ENCODE measurements at places on chromosomes 12 and 14.

DNA sequence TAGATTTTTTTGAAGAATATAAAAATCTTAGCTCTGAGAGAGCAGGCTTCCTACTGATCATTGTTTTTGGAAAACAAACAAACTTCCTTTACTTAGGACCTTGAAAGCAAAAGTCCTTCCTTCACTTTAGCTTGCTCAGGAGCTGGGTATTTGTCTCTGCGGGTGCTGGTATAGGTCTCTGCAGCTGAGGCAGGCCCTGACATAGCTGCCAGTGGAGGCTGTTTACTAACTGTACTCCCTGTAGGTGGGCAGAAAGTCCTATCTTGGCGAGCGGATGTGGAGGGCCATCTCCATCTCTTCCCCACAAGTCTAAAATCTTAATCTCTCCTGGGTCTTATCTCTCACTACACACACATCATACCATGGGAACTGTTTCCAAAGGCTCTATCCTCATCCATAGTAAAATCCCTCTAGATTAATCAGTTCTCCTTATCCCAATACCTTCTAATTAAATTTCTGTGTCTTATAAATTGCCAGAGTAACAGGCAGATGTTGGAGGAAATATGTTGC is 4.1 kb upstream of the MIA2 start:
- DNase-seq: no peak

GRCh38 chr12:121443193-121443870 is 43.4 kb downstream of the RNF34 start:
- peak; percentile 50 for DNase-seq

GRCh38 chr12:132461526-132461925 is 28.4 kb upstream of the FBRSL1 start:
- no peak for DNase-seq

- DNase-seq: no peak
Observed at GRCh38 chr14:61644834-61645233, 50.5 kb upstream of the HIF1A start.

GRCh38 chr12:124578445-124578844 is 11.0 kb upstream of the NCOR2 start:
- no peak for DNase-seq

DNA sequence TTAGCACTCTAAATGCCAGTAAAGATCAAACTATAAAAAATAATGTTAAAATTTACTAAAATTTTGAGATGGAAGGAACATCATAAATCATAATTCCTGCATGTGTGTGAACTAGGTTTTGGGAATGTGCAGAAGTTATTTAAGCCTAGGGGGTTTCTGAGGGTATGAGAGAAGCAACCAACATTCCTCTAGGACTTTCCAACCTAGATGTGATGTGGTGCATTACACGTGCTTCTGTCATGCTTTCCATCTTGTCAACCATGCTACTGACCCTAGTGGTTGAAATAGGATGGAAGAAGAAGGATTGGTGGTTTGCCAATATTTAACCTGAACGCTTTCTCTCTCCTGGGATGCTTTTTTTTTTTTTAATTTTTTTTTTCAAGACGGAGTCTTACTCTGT is 209.3 kb downstream of the AEBP2 start:
- no peak for DNase-seq

DNA sequence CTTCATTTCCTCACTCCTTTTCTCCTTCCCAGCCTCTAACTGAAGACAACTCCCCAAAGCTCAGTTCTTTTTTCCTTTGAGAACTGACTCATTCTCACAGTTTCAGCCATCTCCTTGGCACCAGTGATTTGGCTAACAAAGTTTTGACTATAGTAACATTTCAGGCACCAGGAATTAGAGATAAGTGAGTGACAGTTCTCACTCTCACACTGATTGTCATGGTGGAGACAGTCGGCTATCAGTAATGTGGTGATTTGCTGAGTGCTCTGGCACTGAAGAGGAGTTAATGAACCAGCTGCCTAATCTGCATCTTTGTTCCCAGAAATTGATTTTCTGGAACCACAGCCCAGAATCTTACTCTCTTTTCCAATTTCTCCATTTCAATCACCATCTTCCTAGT is 29.5 kb downstream of the HELB start:
- DNase-seq: no peak

- DNase-seq: no peak
Observed at GRCh38 chr12:108320507-108321293, 18.4 kb downstream of the CMKLR1 start.

GRCh38 chr12:111409780-111410430 is 4.2 kb downstream of the SH2B3 start:
- DNase-seq: no peak

DNA sequence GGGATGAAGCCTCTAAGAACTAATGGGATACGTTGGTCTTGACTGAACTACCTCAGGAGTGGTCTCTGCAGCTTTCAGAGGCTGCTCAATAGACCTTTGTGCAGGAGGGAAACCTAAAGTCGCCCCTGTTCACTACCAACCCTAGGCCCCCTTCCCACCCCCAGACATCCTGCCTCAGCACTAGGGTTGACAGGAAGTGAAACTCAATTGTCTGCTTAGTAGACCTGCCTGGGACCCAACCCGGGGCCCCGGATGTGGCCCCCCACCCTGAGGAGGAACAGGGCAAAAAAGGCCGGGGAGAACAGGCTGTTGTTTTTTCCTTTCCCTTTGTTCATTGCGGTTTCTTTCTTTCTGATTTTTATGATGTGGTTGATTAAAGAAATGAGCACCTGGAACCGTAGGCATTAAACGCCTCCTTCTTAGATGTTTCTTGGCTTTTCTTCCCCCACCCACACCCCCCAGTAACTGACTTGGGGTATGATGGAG is 1.6 kb upstream of the DGKA start:
- no peak for DNase-seq

DNA sequence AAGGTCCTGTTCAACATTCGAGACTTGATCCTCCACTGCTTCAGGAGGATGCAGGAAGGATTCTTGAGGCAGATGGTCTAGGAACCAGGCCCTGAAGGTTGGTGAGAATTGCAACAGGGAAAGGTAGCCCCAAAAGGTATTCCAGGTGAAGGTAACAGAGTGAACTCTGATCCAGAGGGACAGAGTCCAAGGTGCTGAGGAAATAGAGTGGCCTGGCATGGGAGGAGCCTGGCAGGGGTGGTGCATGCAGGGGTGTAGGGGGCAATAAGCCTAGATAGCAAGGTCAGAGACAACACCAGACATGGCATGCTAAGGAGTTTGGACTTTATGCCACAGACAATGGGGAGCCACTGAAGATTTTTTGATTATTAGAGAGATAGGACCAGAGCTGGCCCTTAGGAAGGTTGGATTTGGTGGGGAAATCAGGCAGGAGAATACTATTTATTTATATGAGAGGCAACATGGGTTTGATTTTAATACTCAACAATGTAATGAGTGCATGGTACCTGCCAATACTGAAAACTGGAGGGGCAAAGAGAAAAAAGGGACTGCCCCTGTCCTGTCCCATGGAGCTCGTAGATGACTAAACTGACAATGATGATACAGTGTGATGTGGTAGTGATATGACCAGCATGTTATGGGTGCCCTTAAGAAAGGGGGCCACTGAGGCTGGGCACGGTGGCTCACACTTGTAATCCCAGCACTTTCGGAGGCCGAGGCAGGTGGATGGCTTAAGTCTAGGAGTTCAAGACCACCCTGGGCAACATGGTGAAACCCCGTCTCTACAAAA is 50.5 kb upstream of the TMED10 start:
- no peak for DNase-seq

GRCh38 chr14:61491224-61491623 is 169.8 kb downstream of the PRKCH start:
- no peak for DNase-seq

DNA sequence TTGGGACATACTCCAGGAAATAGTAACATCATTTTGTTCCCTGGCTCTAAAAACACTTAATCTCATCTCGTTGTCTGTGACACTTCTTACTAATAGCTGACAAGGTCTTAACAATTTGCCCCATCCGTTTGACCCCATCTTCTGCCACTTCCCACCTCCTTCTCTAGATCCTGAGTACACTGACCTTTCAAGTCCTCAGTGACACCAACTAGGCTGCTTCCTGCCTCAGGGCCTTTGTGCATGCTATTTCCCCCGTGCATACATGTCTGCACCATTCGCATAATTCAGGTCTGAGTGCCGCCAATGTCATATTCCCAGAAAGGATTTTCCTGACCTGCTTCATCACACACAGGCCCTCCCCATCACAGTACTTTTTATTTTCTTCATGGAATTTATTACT is 70.6 kb upstream of the CCND2 start:
- no peak for DNase-seq

DNA sequence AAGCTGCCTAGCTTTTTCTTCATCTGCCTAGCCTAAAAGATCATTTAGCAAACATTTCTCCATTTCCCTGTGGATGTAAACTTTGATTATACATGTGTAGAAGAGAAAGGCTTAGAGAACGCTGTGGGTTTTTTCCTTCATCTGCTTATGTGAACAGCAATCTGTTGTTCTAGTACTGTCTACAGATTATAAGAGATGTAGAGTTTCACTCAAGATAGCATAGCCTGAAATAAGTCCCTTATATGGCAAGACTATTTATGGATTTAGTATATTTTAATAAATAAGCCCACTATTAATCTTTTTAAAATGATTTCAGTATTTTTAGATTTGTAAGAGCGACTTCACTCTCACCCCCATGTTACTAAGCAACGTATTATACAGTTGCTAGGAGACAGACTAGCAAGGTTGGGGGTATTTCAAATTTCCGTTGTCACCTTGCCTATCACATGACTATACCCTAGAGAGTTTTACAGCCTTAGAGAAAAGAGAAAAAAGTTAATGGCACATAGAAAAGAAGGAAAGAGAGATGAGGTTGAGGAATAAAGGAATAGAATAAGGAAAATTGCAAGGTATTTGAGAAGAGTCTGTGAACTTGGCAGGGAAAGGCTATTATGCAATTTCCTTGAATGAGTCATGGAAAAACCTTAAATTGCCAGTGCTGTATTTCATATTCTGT is 12.2 kb upstream of the TUBA1A start:
- DNase-seq: no peak

DNA sequence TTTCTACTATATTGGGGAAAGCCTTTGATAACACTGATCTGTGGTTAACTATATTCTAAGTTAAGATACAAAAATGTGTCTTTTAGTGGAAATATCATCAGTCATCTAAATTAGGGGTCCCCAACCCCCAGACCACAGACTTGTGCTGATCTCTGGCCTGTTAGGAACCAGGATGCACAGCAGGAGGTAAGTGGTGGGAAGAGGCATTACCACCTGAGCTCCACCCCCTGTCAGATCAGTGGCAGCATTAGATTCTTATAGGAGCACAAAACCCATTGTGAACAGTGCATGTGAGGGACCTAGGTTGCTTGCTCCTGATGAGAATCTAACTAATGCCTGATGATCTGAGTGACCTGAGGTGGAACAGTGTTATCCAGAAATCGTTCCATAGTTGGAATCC is 28.3 kb upstream of the LIN7A start:
- no peak for DNase-seq

- no peak for DNase-seq
Observed at GRCh38 chr14:61218767-61219166, 62.4 kb downstream of the TMEM30B start.

- no peak for DNase-seq
Observed at GRCh38 chr12:27550653-27550975, 26.6 kb downstream of the PPFIBP1 start.

- DNase-seq: no peak
Observed at GRCh38 chr12:60644076-60644475, 1048.2 kb downstream of the SLC16A7 start.

GRCh38 chr12:21815306-21816062 is 41.0 kb upstream of the KCNJ8 start:
- DNase-seq: no peak

DNA sequence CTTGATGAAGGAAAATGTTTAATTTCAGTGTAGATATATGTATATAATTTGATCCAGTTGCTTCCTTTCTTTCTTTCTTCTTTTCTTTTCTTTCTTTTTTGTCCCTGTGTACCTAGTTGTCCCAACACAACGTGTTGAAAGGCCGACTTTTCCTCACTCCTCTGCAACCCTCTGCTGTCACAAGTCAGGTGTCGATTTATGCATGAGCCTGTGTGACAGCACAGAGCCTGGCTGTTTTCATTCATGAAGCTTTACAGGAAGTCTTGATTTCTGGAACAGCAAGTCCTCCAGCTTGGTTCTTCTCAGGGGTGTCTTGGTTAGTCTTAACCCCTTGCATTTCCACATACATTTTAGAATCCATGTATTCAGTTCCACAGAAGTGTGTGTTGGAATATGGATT is 88.1 kb downstream of the PPP2R5C start:
- no peak for DNase-seq

DNA sequence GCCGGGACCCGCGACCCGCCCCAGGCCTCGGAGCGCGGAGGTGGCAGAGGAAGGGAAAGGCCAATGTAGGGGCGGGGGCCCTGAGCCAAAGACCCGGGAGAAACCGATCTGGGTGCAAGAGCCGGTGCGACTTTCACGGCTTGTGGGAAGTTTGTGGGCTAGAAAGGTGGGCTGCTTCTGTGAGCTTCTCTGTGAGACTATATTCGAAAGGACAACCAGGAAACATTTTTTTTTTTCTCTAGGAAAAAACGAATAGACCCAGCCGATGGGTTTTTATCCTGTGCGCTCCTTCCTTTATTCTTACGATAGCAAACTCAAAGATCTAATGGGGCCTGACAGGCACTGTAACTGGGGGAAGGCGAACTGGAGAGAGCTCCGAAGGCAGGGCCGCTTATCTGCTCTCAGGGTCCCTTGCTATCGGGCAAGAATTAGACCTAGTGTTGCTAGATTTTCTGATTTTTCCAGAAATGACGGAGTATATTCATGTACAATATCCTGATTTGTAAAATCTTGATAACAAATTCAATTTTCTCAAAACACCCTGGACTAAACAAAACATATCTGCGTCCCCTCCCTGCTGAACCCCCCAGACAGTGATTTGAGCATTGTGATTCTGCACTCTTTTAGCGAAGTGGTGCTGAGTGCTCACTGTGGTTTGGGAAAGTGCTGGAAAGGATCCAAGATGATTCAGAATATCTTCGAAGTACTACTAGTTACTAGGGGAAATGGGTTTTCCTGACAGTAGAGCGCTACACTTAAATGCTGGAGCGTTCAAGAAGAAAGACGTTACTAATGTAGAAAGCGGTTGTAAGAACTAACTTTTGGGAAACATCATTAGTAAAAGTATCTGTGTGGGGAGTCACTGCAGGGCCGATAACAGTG is 563 bp upstream of the STXBP6 start:
- DNase-seq: no peak

DNA sequence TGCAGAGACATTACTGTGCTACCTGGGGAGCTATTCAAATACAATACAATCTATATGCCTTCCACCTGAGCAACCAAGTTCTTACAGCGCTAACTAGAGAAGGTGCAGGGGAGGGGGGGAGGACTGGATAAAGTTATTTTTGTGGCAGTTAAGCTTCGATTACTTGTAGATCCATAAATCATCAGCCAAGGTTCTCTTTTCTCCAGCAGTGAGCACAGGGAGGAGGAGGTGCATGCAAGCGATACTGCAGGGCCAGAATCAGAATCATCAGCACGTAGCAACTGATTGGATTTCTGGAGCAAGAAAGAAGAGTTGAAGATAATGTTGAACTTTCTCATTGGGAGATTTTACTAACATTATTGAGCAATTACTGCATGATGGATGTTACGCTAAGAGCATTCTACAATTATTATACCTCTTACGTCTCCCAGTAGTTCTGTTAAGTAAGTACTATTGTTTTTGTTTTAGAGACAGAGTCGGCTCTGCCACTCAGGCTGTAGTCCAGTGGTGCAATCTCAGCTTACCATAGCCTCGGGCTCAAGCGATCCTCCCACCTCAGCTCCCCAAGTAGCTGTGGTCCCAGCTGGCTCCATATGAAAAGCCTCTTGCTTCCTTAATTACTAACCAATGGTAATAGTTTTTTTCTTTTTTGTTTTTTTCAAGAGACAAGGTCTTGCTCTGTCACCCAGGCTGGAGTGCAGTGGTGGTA is 74.6 kb upstream of the EEA1 start:
- no peak for DNase-seq

Data from activated CD8-positive, alpha-beta memory T cell treated with anti-CD3 and anti-CD28 coated beads for 48 hours (primary cell).